ENCODE measurements at places on chromosomes 2 and 18. TPM values are rescaled to one million over a fixed set of nuclear protein-coding genes. Genes with fewer than 3 reads are reported as not detected.

REG1B gene
- not detected for total RNA-seq

- H3K36me3 ChIP-seq = no peaks in the 10 kb centered on the region
- H3K4me1 ChIP-seq = no peaks in the 10 kb centered on the region
- no peaks in the 10 kb centered on the region for H3K27me3 ChIP-seq
- no peak for DNase-seq
- no peak overlapping the region for H3K27ac ChIP-seq
Measured at GRCh38 chr2:6723865-6724604, 141.7 kb downstream of the CMPK2 start.

GRCh38 chr2:158509928-158510797 lies 53.4 kb downstream of the PKP4 start:
- H3K27me3 ChIP-seq = no peaks in the 10 kb centered on the region
- H3K4me1 ChIP-seq = peaks cover 16% of the 10 kb centered on the region
- H3K27ac ChIP-seq = peak overlapping the region; percentile 55
- H3K4me3 ChIP-seq = no peak overlapping the region

ANKRD36 gene
- total RNA-seq = 11.1 TPM

Measured in esophagus muscularis mucosa (tissue), 4 donors.